NCI-H460 (cell line): ENCODE measurements at places on chromosomes 6 and 20. TPM values are rescaled to one million over a fixed set of nuclear protein-coding genes. Genes with fewer than 3 reads are reported as not detected.

GRCh38 chr6:45658958-45659357 lies 281.2 kb upstream of the SUPT3H start:
- DNase-seq = no peak

GRCh38 chr20:13012886-13013285 lies 4.1 kb downstream of the SPTLC3 start:
- DNase-seq = no peak

DNA sequence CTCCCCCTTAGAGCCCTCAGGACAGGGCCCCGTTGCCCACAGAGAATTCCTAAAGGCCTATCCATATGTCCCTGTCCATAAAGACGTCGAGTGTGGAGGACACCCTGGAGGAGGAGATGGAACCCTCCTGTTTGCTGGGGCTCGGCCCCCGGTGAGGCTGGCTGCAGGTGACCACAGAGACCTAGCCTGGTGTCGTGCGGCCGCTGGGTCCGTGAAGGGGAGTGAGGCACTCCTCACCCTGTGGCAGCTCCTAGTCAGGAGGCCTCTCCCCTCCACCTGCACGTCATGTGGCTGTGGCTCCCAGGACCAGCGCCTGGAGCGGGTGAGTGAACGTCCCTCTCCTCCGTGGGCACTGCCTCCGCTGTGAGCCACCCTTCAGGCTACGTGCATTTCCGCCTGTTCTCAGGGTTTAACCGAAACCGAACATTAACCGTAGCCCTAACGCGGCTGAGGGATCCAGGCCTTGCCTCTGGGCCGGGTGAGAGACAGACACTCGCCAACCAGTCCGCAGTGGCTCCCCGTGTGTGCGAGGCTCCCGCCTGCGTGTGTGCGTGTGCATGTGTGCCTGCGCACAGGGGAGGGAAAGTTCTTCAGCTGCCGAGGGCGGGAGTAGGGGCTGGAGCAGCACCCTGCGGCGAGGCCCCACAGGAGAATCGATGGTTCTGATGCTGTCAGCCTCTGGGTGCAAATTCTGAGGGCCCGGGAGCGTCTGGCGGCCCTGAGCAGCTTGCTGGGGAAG lies 5.9 kb upstream of the TCEA2 start:
- DNase-seq = no peak

DNA sequence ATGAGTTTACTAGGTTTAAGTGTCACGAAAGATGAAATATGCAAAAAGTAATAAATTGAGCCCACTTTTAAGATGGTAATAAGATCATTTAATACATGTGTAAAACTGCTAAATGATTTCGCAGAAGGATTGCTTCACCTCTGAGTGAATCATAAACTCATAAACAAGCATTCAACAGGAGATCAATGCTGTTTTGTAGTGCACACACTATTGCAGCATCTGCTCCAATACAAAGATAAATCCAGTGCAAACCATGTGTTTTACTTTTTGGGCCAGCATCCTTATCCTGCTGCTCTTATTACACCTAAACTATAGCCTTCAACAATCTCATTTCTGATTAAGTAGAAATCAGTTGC lies 400.1 kb downstream of the NKAIN2 start:
- DNase-seq = no peak

- peak; percentile 52 for DNase-seq
Measured at GRCh38 chr20:51128198-51128597, 105.3 kb upstream of the KCNG1 start.

- no peak for DNase-seq
Measured at GRCh38 chr20:61387204-61387953, 135.3 kb downstream of the CDH4 start.

Gene LRP11
- total RNA-seq = 54.7 and 55.6 TPM in 2 replicates

Gene OPRM1
- not detected in 2 replicates for total RNA-seq

- DNase-seq = peak; percentile 57
Measured at GRCh38 chr6:158793432-158793831, 25.7 kb downstream of the EZR start.

- no peak for DNase-seq
Measured at GRCh38 chr6:44470115-44470464, 82.6 kb downstream of the CDC5L start.

DNA sequence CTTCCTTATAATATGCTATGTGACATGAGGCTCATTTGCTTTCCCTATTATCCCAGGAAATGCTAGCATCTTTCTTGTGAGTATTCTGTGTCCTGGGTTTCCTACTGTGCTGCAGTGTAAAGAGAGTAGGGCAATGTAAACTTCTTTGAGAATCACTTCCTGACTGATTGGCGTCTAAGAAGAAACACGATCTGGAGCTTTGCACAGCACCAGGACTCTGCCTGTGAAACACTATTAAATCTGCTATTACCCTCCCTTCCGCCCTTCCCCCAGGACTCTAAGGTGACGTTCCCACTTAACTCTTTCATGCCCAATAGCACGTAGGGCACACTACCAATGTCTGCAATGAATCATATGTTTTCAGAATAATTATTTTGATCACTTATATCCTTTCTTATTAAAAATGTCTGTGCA lies 607.3 kb upstream of the CITED2 start:
- peak; percentile 61 for DNase-seq

- no peak for DNase-seq
Measured at GRCh38 chr20:36045373-36045714, 77.0 kb downstream of the CNBD2 start.

DNA sequence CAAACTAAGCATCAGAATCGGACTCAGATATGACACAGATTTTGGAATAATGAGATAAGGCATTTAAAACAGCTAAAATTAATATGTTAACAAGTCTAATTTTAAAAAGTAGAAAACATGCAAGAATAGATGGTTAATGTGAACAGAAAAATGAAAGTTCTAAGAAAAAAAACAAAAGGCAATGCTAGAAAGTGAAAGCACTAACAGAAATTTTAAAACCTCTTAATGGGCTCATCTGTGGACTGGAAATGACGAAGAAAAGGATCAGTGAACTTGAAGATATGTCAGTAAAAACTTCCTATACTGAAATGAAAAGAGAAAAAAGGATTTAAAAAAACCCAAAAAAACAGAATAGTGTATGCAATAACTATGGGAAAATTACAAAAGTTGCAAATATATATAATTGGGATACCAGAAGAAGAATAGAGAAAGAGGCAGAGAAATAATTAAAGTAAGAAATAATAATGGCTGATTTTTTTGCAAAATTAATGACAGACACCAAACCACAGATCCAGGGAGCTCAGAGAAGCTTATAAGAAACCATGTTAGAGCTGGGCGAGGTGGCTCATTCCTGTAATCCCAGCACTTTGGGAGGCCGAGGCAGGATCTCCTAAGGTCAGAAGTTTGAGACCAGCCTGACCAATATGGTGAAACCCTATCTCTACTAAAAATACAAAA lies 61.7 kb upstream of the KIF13A start:
- no peak for DNase-seq

DNA sequence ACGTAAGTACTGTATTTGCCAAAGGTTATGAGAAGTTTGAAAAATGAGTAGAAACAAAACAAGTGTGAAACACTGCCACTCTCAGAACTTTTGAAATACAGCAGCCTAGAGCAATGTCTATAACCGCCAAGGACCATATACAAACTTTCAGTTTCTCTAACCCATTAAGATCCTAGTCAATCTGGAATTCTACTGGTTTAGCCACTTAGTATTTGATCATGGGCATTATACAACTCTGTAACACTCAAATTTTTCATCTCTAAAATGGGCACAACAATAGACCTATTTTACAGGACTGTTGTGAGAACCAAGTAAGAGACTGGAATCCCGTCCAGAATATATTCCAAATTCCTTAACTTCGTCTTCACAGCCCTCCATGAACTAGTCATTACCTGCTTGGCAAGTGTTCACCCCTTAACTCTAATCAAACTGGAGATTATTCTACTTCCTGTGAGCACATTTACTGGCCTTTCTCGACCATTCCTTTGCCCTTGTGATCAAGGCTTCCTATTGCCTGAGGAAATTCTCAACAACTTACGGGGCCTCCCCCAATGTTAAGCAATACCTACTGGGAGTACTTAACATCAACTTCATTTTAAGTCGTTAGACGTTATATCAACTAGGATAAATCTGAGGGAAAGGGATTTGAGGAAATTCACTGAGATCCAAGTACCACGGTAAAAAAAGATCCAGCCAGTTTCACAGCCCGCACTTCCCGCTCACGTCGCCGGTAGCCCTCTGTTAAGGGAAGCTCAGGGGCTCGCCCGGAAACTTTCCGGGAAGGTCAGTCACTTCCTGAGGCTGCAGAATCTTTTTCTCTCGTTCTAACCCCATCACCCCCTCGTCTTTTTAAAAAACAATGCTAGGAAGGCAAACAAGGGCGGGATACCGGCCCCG lies 1.1 kb downstream of the EIF2S2 start:
- DNase-seq = peak; percentile 24
